Tracheal epithelial cell (primary cell): ENCODE measurements at places on chromosomes 2 and 18. TPM values are rescaled to one million over a fixed set of nuclear protein-coding genes. Genes with fewer than 3 reads are reported as not detected.

WNT6 gene
- under 0.01 TPM in 2 replicates for total RNA-seq

REG1B gene
- total RNA-seq = not detected in 2 replicates

KHK gene
- total RNA-seq = 0.85 and 1.7 TPM in 2 replicates

CCL20 gene
- total RNA-seq = 2.6 and 158 TPM in 2 replicates

CKAP2L gene
- 0.21 and 0.48 TPM in 2 replicates for total RNA-seq

EPB41L3 gene
- total RNA-seq = 0.43 and 12.5 TPM in 2 replicates
